ENCODE measurements at places on chromosomes 5 and 9. TPM values are rescaled to one million over a fixed set of nuclear protein-coding genes. Genes with fewer than 3 reads are reported as not detected.

Gene IL9
- total RNA-seq: not detected

Gene LRRC19
- total RNA-seq: not detected

GRCh38 chr5:88287302-88287701, 18.7 kb upstream of the TMEM161B start:
- no peak for DNase-seq

DNA sequence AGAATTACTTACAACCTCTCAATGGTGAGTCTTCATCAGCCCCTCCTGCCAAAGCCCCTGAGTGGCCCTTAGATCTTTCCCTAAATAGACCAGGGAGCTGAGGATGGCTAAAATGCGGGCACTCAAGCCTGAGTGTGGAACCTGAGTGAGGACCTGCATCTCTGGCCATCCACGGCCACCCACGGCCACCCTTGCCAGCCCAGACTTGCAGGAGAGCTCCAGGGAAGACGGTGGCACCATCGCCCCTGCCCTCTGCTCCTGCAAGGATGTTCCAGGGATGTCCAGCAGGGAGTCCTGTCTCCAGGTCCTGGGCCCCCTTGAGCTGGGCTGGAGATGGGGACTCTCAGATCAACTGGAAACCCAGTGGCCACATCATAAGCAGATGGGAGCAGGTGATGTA, 68.2 kb upstream of the OLFM1 start:
- DNase-seq: no peak

DNA sequence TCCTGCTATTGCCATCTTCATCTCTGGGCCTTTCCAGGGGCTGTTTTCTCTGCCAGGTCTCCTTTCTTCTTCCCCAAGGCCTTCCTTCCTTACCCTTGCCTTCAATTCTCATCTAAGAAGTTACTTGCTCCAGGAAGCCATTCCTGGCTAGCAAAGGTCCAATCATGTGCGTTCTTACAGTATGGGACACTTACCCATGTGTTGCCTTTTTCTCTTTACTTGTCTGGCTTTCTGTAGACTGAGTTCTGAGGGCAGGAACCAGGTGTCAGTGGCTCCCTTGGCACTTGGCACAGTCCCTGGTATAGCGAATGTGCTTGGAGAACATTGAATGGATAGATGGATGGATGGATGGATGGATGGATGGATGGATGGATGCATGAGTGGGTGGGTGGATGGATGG, 10.2 kb downstream of the FOXI1 start:
- DNase-seq: no peak

GRCh38 chr9:134360897-134361296, 34.6 kb downstream of the RXRA start:
- DNase-seq: no peak
